ENCODE measurements at places on chromosomes 5 and 9.
A peak's percentile ranks its signal among the peaks of the same experiment; 100 is the strongest.

DNA sequence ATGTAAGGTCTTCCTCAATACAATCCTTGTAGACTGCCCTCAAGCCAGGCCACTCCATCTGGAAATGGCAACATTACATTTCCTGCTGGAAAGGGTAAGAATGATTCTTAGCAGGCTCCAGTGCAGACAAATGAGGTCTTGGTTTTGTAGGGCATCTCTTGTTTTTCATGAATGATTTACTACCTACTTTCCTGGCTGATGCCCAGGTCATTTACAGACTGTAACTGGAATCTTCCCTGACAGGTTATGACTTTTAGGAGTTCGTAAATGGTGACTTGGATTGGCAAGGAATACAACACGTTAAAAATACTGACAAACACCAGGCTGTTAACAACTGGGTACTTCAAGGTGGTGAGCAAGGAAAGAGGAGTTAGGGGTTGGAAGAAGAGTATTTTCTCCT, 510.5 kb upstream of the TNC start:
- DNase-seq, result no peak

DNA sequence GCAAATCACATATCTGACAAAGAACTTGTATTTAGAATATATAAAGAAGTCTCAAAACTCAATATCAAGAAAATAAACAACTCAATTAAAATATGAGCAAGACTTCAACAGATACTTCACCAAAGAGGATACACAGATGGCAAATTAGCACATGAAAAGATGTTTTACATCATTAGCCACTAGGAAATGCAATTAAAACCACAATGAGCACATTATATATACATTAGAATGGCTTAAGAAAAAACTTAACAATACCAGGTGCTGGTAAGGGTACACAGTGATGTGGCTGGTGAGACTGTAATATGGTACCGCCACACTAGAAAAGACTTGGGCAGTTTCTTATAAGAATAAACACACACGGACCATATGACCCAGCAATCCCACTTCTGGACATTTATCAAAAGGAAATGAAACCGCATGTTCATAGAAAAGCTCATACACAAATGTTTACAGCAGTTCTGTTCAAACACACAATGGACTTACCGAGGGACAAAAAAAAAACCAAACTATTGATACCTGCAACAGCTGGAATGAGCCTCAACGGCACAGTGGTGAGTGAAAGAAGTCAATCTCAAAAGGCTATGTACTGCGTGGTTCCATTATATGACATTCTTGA, 27.6 kb downstream of the SEMA4D start:
- no peak for DNase-seq

GRCh38 chr5:172633403-172633970, 7.6 kb upstream of the NEURL1B start:
- DNase-seq, result no peak

DNA sequence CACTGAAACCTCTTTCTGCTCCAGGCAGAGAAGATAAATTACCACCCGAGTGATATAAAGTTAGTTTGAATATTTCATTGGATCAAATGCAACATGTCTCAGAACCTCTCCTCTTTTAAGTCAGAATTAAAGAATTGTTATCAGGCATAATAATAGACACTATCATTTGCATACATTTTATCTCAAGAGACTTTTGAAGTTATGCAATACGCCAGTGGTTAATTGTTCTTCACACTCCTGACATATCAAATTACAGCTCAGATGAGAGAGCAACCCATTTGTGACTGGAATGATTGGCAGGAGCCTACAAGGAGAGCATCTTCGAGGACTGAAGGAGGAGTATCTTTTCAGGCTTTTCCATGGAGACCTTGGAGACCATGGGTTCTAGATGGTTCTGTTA, 452.2 kb downstream of the KDM4C start:
- DNase-seq, result no peak

DNA sequence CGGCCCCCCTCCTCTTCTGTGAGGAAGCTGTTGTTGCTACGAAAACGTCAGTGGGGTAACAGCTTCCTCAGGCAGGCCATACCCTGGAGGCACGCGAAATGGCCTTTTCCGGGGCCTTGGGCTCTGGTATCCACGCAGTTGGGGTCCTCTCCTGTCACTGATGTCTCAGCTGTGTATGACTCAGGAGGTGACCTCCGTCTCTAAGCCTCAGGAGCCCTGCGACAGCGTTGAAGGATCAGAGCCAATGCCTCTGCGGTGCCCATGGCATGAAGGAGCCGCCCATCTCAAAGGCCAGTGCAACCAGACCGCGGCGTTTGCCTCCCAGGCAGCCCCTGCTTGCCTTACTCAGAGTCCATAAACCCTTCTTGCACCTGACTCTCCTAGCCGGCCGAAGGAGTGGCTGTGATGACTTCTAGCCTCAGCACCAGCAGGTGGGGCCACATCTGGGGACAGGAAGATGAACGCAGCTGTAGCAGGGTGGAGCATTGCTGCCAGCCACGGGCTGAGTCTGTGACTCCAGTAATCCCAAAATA, 1.0 kb upstream of the MXD3 start:
- DNase-seq, result peak; percentile 59

DNA sequence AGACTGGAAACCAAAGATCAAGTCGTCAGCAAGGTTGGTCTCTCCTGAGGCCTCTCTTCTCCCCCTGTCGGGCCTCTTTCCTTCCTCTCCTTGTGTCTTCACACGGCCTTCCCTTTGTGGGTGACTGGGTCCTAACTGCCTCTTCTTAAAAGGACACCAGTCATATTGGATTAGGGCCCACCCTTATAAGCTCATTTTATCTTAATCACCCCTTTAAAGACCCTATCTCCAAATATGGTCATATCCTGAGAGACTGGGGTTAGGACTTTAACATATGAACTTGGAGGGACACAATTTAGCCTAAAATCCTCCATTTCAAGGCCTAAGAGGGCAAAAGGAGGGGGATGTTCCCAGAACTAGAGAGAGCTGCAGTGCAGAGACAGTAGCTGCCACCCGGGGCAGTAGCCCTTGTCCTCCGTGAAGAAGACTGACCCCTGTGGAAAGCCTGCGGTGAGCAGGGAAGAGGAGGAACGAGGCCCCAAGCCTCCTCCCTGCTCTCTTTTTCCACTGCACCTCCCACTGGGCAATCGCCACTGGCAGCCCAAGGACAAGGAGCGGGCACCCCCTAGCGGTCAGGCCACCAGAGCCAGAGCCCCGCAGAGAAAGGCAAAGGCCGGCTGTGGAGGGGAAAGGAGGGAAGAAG, 34.9 kb downstream of the CFAP90 start:
- DNase-seq, result peak; percentile 76

GRCh38 chr5:172380301-172380986, 73.9 kb downstream of the SH3PXD2B start:
- no peak for DNase-seq

DNA sequence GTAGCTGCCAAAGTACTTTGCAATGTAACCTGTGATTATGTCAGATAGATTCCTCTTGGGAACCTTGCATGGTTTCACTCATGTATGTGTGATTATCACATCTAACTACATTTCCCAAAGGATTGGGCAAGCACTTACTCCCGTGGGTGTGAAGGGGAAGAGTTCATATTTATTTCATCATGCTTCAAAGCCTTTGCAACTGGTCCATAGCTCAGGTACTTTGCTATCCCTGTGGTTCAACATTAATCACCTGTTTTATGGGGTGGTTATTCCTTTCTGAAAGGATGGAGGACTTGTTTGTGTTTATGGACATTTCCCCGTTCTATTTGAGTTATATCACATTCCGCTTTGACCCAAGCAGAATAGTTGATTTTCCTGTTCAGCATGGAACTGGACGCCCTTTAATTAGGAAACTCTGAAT, 13.6 kb upstream of the ERMP1 start:
- no peak for DNase-seq

DNA sequence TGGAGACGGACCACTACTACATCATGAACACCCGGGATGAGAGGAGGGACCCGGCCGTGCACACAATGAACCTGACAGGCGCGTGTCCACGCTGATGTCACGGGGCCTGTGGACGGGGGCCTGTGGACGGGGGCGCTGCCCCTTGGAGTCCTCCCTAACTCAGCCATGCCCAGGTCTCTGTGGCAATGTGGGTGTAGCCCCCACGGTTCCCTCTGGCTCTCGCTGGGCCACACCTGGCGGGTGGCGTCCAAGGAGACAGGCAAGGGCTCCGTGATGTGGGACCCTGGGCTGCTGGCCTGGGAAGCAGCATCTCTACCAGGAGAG, 22.1 kb downstream of the PAEP start:
- no peak for DNase-seq

- DNase-seq, result no peak
Observed at GRCh38 chr5:24059006-24059405, 551.6 kb downstream of the PRDM9 start.

DNA sequence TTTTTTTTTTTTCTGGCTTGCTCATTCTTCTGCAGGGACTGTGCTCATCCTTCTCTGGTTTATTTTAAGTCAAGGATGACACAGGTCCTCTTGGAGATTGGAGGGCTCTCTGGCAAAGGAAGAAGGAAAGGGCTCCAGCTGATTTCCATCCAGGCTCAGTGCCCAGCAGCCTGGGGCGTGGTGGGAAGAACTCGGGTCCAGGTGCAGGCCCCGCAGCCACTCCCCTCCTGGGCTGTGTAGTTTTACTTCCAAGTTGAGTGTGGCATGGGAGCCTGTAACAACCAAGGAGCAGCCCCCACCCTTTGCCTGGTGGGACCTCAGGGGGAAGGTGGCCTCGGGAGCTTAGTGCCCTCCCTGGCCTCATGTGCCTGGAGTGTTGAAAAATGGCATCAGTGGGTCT, 58.9 kb downstream of the ANKRD33B start:
- DNase-seq, result no peak

DNA sequence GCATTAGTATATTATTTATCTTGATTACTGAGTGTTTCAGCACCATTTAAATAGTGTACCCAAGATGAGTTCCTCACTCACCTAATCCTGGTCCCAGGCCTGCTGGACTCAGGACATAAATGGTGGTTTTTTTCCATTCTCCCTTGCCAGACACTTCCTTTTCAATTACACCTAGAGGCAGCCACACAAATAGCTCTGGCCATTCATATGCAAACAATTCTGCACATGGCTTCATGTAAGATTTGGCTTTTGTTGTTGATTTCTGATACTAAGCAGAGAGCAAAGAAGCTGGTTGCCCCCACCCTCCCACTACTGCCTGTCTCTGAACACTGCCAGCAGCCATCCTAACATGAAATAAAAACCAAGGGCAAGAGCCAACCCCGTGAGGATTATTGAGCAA, 180.4 kb downstream of the SEMA5A start:
- no peak for DNase-seq

GRCh38 chr5:133404724-133405123, 207.6 kb downstream of the FSTL4 start:
- DNase-seq, result no peak

- DNase-seq, result no peak
Observed at GRCh38 chr5:77449981-77450380, 42.1 kb downstream of the WDR41 start.

- DNase-seq, result no peak
Observed at GRCh38 chr5:1279443-1280151, 15.3 kb downstream of the TERT start.

GRCh38 chr5:177372910-177373309, 11.3 kb upstream of the SLC34A1 start:
- no peak for DNase-seq

- DNase-seq, result peak; percentile 31
Observed at GRCh38 chr5:14665101-14665822, 744 bp downstream of the OTULIN start.

GRCh38 chr5:18975624-18976023, 1012.4 kb downstream of the CDH18 start:
- DNase-seq, result no peak

- DNase-seq, result no peak
Observed at GRCh38 chr5:88518131-88519016, 249.7 kb upstream of the TMEM161B start.

DNA sequence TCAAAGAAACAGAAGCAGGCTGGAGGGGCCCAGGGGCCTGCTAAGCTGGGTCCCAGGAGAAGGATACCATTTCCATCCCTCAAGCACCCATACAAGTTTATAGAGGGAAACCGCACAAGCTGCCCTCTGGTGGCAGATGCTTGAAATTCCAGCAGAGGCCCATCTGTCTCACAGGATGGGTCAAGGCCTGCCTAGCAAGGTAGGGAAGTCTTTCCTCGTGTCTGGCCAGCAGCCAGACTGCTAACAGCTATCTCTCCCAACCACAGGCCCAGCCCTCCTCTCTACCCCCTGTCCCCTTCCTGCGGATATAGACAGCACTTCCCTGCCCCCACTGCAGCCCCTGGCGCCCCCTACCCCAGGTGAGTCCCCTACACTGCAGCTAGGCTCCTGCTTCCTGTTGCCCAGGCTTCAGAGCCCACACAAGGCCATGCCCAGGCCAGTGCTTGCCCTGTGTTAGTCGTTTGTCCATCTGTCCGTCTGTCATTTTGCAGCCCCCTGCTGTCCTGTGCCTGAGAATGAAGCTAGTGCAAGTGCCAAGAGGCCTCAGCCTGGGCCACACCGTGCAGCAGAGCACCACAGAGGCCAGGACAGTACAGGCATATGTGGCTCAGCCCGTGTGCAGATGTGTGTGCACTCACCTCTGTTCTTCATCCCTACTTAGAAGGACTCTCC, 26.2 kb downstream of the TCF7 start:
- DNase-seq, result peak; percentile 58

DNA sequence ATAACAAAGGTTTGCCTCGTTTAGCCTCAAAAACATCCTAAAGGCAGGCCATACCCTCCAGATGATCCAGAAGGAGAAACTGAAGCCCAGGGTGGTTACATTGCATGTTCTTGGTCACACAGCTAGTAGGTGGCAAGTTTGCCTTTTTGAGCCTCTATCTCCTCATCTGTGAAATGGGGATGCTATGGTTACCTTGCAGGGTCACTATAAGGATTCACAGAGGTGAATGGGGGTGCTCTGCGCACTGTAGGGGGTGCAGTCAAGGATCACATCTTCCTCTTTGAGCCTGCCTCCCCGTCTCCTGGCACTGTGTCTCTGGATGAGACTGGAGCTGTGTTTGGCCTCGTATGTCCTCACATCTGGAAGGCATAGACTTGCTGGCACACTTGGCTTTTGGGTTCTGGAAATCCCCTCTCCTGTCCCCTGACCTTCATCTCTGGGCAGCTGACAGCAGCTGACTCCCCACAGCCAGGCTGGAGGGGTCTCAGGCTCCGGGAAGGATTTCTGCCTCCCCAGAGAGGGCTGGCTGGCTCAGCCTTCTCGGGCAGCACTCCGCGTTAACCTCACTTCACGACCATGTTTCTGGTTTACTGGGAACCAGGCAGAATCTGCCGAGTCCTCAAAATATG, 167.7 kb downstream of the RGS3 start:
- DNase-seq, result no peak

GRCh38 chr5:4659851-4660250, 480.3 kb upstream of the ADAMTS16 start:
- DNase-seq, result no peak

- DNase-seq, result no peak
Observed at GRCh38 chr9:74958587-74958986, 5.9 kb upstream of the C9orf40 start.

GRCh38 chr9:81472701-81473100, 216.6 kb downstream of the TLE1 start:
- DNase-seq, result no peak

Data from CD14-positive monocyte (primary cell).